ENCODE measurements at places on chromosomes 1 and 21.

GRCh38 chr1:229028987-229029878, 241.7 kb upstream of the RAB4A start:
- no peak for DNase-seq

DNA sequence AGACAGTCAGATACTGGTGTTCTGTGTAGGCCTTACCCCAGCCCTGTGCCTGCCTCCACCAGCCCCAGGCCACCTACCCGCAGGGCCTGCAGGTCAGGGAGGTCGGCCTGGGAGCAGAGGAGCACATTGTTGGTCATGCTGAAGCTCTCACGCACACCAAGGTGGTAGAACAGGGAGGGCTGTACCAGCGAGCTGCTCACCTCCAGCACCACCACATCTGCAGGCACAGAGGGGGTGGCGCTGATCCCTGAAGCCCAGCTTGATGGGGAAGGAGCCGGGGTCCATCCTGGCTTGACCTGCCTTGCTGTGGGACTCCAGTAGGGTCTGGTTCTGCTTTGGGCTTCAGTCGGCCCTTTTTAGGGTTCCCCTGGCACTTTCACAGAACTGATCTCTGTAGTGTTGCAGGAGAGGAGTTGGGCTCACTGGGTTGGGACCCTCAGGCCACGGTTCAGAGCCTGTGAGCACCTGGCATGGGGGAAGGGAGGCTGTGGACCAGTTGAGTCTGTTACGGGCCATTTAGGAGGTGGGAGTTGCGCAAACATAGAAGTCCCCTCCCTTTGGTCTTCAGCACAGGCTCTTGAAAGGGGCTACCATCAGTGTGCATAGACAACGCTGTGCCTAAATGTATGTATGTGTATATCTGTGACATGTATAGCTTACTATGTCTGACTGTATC, 1.9 kb downstream of the MAP3K6 start:
- DNase-seq, result no peak

GRCh38 chr1:43074244-43074643, 97.8 kb downstream of the EBNA1BP2 start:
- no peak for DNase-seq

GRCh38 chr1:94688646-94689045, 131.5 kb upstream of the SLC44A3 start:
- DNase-seq, result no peak

- DNase-seq, result no peak
These were observed 3.9 kb upstream of the IFI44 start for GRCh38 chr1:78645723-78646122.

- no peak for DNase-seq
These were observed 93.6 kb downstream of the SNRPE start for GRCh38 chr1:203954788-203955552.

- no peak for DNase-seq
These were observed 4.9 kb downstream of the TNFRSF25 start for GRCh38 chr1:6461051-6461530.

DNA sequence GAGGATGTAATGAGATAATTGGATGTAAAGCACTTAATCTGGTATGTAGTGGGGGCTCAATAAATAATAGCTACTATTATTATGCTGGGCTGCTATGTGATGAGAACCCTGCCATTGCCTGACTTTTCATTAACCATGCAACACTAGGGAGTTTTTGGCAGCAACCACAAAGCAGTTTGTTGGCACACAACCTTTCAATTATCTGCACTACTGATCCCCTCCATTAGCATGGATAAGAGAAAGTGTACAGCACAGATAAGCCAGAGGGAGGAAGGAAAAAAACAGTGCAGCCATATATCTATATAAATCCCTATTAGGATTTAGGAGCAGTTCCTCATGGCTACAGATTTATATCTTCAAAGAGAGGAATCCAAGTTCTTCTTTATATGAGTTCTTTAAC, 498.5 kb downstream of the NUF2 start:
- DNase-seq, result no peak

- DNase-seq, result no peak
These were observed 701 bp upstream of the INSRR start for GRCh38 chr1:156859523-156860112.

GRCh38 chr1:151457911-151458801, 1.1 kb downstream of the POGZ start:
- peak; percentile 71 for DNase-seq

DNA sequence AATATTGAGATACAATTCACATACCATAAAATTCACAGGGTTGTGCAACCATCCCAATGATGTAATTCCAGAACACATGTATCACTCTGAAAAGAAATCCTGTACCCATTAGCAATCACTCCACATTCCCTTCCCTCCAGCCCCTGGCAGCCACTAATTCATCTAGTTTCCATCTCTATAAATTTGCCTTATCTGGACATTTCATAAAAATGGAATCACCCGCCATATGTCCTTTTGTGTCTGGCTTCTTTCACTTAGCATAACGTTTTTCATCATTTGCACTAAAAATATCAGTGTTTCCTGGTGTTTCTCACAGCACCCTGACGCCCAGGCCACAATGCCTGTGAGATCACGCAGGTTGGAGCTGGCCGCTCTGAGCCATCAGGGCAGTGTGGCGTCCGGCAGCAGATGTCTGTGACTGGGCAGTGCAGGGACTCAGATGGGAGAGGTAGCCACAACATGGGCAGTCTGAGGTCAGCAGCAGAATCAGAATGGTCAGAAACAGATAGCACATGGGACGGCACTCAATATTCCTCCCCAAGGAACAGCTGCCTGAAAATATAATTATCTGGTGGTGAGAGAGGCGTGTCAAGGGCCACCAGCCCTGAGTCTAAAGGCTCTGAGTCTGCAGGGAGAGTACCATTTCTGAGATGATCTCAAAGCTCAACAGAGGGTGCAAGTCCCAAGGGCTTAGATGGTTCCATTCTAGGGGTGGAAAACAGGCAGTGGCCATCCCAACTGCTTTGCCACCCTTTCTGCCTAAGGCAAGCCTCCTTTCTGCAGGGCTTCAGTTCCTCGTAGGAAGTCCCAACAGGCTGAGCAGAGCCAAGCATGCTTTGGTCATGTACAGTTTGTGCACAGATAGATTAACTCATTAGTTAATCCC, 129.4 kb upstream of the EDN2 start:
- no peak for DNase-seq

DNA sequence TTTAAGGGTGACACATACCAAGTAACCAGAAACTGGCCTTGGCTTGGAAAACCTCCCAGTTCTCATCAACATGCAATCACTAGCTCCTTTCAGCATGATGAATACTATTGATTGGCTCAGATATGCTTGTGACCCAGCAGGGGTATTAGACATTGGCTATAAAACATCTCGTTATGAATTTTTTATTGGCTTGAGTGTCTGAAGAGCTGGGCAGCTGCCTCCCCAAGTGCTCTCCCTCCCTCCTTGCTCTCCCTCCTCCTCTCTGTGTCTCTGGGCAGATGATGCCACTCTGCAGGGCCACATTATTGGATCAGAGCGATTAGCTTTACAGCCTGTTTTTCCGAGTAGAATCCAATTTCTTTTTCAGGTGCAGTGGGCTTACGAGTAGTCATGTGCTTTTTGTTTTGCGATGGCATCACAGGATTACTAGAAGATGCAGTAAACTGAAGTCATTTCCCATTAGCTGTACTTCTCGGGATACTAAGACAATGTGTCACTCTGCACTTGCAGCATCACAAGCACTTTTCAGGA, 79.3 kb upstream of the ATF3 start:
- DNase-seq, result no peak

GRCh38 chr1:88145752-88146151, 538.3 kb upstream of the PKN2 start:
- DNase-seq, result no peak

GRCh38 chr1:21914880-21915640, 22.1 kb downstream of the HSPG2 start:
- no peak for DNase-seq

DNA sequence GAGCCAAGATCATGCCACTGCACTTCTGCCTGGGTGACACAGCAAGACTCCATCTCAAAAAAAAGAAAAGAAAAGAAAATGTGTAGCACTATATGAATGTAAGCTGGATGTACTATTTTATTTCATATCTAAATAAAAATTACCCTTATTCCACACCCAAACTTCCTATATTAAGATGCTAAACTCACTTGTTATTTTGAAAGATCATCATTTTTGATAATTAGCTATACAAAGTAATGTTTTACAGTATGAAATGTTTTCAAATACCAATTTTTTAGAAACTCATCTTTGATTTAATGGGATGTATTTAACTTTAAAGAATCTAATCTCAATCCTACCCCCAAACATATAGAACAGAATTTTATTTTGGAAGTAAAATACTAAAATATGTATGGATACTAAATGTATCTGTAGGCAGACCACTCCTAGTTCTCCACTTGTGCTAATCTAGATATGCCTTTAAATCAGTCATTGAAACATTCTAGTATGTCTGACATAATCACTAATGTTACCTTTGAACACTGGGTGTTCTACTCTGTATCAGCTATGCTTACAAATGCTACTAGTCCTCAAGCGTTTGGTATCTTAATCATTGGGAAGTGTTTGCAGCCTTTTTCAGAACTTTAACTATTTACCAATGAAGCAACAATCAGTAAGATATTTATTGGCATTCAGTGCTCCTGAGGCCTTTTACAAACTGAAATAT, 12.9 kb downstream of the MIER1 start:
- DNase-seq, result no peak

- no peak for DNase-seq
These were observed 50.7 kb downstream of the PRDM16 start for GRCh38 chr1:3119725-3120124.

DNA sequence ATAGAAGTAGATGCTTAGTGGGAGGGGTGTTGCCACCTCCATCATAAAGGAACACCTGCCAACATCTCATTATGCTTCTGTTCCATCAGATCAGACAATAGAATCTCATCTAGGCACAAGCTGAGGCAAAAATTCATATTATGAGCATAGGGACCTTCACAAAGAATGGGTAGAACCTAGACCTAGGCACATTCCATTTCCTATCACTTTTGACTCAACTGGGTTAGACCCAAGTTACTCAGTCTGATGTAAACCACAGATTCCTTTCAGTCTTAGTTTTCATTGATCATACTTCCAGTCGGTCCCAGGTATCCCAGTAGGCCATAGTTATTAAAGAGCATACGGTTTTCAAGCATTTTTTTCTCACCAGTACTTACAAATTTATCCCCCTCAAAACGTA, 21.7 kb downstream of the XCL1 start:
- DNase-seq, result no peak

- DNase-seq, result no peak
These were observed 284.8 kb downstream of the HLX start for GRCh38 chr1:221164029-221164428.

DNA sequence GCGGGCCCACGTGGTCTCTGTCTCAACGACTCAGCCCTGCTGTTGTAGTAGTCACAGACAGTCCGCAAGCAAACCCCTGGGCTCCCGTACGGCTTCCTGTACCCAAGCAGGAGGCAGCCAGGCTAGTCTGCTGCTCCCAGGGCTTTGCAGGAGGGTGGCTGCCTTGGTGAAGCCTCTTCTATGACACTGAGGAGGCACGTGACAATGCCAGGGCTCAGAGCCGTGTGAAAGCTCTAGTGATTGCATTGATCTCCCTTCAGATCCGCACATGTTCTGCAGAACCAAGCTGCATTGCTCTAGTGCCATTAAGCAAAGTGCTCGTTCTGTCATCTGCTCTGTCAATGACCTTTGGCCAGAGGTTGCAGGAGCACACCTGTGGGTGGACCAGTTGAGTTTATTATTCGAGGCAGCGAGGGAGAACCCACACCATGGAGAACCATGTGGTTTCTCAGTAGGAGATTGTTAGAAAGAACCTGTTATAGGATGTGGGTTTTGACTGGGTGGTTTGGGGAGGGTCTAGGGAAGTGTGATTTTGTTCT, 18.0 kb downstream of the UMODL1 start:
- no peak for DNase-seq

DNA sequence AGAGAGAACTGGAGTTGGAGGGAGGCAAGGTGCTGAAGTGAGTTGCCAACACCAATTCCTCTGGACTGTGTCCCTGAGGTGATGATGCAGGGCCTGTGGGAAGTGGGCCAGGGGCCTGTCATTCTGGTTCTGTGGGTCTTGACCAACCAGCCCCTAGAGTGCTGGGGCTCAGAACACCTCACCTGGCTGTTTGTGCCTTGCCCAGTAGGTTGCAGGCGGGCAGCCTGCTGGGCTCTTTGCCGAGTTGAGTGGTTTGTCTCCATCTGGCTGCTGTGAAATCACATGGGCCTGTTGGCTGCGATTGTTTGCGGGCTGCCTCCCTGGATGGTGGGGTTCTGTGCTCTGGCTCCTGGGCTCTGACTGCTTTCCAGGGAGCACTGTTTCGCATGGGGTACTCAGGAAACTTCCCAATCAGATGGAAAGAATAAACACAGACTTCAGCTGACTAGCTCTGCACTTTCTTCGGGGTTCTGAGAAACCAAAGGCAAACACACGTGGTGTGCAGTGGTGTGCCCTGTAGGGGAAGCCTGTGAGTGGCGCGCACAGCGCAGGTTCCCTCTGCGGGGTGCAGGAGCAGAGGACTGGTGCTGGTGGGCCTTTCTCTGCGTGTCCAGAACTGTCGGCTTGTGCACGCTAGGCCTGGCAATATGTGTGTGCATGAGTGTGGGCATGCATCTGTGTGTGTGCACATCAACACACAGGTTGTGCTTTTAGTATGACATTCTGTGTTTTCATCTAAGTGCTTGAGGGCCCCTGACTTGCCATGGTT, 95.1 kb downstream of the RHOU start:
- DNase-seq, result no peak

- DNase-seq, result no peak
These were observed 16.6 kb downstream of the MX1 start for GRCh38 chr21:41442481-41443186.

DNA sequence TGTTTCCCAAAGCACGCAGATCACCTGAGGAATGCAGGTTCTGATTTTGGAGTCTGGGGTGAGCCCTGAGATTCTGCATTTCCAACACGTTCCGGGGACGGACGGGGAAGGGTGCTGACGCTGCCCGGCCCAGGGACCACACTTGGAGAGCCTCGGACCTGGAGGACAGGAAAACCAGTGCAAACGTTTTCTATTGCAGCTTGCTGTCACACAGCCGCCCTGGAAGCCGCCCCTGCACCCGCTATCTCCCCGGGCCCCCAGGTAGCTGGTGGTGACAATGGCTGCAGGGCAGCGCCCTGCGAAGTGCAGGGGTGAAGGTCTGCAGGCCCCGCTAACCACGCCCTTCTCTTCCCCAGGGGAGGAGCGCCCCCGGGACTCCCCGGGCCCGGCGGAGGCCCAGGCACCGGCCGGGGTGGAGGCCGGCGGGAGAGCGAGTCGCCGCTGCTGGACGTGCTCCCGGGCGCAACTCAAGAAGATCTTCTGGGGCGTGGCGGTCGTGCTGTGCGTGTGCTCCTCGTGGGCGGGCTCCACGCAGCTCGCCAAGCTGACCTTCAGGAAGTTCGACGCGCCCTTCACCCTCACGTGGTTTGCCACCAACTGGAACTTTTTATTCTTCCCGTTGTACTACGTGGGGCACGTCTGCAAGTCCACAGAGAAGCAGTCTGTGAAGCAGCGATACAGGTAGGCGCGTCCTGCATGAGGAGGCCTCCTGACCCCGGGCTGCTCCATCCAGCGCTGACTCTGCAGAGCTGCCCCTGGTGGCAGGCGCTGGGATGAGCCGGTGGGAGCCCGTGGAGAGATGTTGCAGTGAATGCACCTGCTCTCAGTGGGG, 142.0 kb upstream of the COA6 start:
- no peak for DNase-seq

GRCh38 chr1:61253059-61253735, 170.8 kb downstream of the NFIA start:
- DNase-seq, result peak; percentile 57

- peak; percentile 57 for DNase-seq
These were observed 786.5 kb downstream of the LRRIQ3 start for GRCh38 chr1:73411479-73411878.

Data from NCI-H774 (cell line).